Small intestine (tissue), 16 donors: ENCODE measurements at places on chromosomes 2 and 18.

- H3K27me3 ChIP-seq: no peaks in the 10 kb centered on the region
- no peak overlapping the region for H3K27ac ChIP-seq
- H3K4me3 ChIP-seq: no peak overlapping the region
- H3K36me3 ChIP-seq: no peaks in the 10 kb centered on the region
Observed at GRCh38 chr18:36673452-36673851, 155.3 kb downstream of the TPGS2 start.

- no peak for DNase-seq
- H3K4me1 ChIP-seq: no peaks in the 10 kb centered on the region
- no peak overlapping the region for H3K4me3 ChIP-seq
- H3K27me3 ChIP-seq: no peaks in the 10 kb centered on the region
Observed at GRCh38 chr2:25505622-25506021, 163.9 kb upstream of the DNMT3A start.

DNA sequence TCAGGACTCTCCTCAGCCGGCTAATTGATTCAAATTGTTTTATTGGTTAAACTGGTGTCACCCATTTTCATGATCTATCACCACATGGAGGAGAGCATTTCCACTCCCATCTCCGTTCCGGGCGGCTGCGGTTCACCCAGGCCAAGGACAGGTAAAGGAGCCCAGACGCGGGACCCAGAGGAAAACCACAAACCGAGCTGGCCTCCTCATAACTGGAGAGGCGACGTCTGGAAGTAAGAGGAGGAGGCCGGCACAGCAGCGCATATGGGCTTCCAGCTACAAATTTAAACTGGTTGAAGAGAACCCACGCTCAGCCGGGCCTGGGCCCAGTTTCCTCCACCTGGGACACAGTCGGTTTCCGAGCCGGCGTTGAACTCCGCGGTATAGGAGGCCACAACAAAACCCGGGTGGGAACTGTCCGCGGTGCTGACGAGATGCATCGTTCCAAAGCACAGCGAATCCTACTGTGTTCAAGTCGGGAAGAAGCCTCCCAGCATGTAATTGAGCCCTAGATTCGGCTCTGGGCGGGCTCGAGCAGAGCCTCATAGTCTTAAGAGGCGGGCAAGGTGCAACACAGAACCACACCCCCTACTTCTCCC, 3.0 kb upstream of the SKOR2 start:
- peaks cover 79% of the 10 kb centered on the region for H3K27me3 ChIP-seq
- peak; percentile 2 for DNase-seq
- H3K36me3 ChIP-seq: no peaks in the 10 kb centered on the region
- H3K4me1 ChIP-seq: no peaks in the 10 kb centered on the region
- no peak overlapping the region for H3K27ac ChIP-seq
- H3K4me3 ChIP-seq: no peak overlapping the region

- no peaks in the 10 kb centered on the region for H3K4me1 ChIP-seq
- H3K27me3 ChIP-seq: no peaks in the 10 kb centered on the region
- DNase-seq: peak; percentile 18
Observed at GRCh38 chr18:72086421-72086820, 457.7 kb downstream of the CBLN2 start.

DNA sequence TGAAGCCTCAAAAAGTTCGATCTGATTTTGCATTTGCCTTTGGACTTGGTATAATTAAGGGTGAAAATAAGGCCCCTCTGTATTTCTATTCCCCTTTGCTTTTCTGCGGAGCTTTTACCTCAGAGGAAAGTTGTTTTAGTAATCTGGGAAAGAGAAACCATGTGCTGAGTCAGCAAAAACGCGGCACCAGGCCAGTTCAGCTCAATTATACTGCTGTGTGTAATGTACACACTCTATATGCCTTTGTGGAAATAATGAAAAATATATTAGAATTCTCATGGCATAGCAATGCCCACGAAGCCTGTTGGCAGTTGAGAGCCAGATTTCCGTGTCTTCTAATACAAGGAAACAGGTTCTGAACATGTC, 161.9 kb upstream of the SIX2 start:
- no peak overlapping the region for H3K27ac ChIP-seq
- no peak overlapping the region for H3K4me3 ChIP-seq
- H3K4me1 ChIP-seq: no peaks in the 10 kb centered on the region
- peaks cover 57% of the 10 kb centered on the region for H3K27me3 ChIP-seq

GRCh38 chr2:165192729-165193128, 11.1 kb downstream of the SCN3A start:
- H3K27ac ChIP-seq: no peak overlapping the region
- no peak for DNase-seq
- no peaks in the 10 kb centered on the region for H3K27me3 ChIP-seq
- no peaks in the 10 kb centered on the region for H3K4me1 ChIP-seq

DNA sequence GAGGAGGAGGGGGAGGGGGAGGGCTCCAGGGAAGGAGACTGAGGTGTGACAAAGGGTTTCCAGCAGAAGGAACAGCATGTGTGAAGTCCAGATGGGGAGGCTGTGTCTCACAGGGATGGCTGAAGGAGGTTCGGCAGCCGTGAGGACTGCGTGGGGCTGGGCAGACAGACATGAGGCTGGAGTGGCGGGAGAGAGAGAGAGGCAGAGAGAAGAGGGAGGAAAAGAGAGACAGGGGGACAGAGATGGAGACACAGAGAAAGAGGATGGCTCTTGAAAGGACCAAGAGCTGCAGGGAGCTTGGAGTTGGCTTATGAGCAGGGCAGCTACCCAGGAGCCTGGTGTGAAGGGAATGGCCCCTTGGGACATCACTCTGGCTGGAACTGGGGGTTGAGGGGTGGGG, 138.9 kb upstream of the ASB18 start:
- no peak overlapping the region for H3K4me3 ChIP-seq
- H3K27me3 ChIP-seq: peaks cover 2% of the 10 kb centered on the region
- peaks cover 2% of the 10 kb centered on the region for H3K36me3 ChIP-seq
- DNase-seq: no peak
- no peak overlapping the region for H3K27ac ChIP-seq

DNA sequence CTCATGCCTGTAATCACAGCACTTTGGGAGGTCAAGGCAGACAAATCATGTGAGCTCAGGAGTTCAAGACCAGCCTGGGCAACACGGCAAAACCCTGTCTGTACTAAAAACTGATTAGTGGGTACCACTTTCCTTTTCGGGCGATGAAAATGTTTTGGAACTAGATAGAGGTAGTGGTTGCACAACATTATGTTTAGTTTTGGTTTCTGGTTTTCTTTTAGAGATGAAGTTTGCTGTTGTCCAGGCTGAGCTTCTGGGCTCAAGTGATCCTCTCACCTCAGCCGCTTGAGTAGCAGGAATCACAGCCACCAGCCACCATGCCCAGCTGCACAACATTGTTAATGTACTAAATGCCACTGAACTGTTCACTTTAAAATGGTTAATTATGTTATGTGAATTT, 27.6 kb downstream of the AAK1 start:
- peaks cover 17% of the 10 kb centered on the region for H3K4me1 ChIP-seq
- H3K36me3 ChIP-seq: peaks cover 6% of the 10 kb centered on the region
- no peak overlapping the region for H3K4me3 ChIP-seq

DNA sequence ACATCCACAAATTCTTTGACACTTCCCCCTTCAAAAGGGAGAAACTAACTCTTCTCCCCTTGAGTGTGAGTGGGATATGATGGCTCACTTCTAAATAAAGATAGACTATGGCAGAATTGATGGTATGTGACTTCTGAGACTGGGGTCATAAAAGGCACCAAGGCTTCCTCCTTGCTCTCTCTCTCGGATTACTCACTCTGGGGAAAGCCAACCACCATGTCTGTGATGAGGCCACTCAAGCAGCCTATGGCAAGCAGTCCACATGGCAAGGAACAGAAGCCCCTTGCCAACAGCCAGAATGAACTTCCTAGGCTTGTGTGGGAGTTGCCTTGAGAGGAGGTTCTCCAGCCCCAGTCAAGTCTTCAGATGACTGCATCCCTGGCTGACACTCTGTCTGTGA, 43.6 kb downstream of the KIAA2012 start:
- H3K36me3 ChIP-seq: no peaks in the 10 kb centered on the region
- H3K4me3 ChIP-seq: no peak overlapping the region
- H3K4me1 ChIP-seq: no peaks in the 10 kb centered on the region
- no peak overlapping the region for H3K27ac ChIP-seq

DNA sequence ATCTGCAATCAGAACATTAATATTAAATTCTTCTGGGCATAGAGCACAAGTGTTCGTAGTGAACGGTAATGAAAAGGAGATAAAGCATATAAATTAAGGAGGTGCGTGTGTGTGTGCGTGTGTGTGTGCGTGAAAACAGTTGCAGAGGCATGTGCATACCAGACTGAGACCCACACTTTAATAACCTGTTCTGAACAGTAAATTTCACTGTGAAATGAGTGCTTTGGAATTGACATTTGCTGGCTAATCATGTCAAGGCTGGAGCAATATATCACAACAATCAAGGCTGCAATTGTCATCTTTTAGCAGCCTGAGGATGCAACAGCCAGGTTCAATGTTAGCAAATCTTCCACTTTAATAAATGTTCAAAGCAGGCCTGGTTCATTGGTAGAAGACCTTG, 57.9 kb downstream of the DCDC2C start:
- H3K27ac ChIP-seq: no peak overlapping the region
- no peak for DNase-seq
- no peaks in the 10 kb centered on the region for H3K27me3 ChIP-seq
- H3K4me3 ChIP-seq: no peak overlapping the region
- H3K36me3 ChIP-seq: no peaks in the 10 kb centered on the region

GRCh38 chr2:104945866-104946265, 92.0 kb downstream of the POU3F3 start:
- no peak overlapping the region for H3K4me3 ChIP-seq
- H3K36me3 ChIP-seq: no peaks in the 10 kb centered on the region
- DNase-seq: no peak

DNA sequence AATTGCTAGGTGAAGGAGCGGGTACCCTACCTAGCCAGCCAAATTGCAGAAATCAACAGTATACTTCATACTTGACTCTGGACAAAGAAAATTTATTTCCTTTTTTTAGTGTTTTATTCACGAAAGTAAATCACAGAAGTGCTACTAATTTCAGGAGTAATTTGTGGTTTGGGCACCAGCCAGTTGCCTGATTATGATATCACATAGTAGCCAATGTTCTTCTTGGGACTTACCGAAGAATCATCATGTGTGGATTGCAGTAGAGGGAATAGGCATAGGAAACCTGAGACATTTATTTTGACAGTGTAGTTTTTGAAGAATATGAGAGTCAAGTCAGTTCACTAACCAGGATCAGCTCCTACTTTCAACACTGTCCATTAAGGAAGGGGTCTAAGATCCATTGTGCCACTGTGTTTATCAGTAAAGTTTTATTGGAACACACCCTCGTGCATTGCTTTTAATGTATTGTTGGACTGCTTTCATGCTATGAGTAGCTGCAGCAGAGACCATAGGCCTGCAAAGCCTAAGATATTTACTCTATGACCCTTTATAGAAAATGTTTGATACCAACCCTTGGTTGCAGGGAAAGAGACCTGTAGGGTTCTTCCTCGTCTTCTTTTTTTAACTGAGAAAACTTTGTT, 32.1 kb downstream of the TNFRSF11A start:
- H3K4me1 ChIP-seq: no peaks in the 10 kb centered on the region
- H3K36me3 ChIP-seq: peaks cover 9% of the 10 kb centered on the region
- H3K27me3 ChIP-seq: no peaks in the 10 kb centered on the region
- no peak overlapping the region for H3K27ac ChIP-seq
- H3K4me3 ChIP-seq: no peak overlapping the region

GRCh38 chr2:241041589-241042158, 43.3 kb downstream of the SNED1 start:
- no peak overlapping the region for H3K4me3 ChIP-seq
- H3K4me1 ChIP-seq: no peaks in the 10 kb centered on the region
- H3K27me3 ChIP-seq: no peaks in the 10 kb centered on the region
- no peak for DNase-seq
- H3K36me3 ChIP-seq: no peaks in the 10 kb centered on the region

DNA sequence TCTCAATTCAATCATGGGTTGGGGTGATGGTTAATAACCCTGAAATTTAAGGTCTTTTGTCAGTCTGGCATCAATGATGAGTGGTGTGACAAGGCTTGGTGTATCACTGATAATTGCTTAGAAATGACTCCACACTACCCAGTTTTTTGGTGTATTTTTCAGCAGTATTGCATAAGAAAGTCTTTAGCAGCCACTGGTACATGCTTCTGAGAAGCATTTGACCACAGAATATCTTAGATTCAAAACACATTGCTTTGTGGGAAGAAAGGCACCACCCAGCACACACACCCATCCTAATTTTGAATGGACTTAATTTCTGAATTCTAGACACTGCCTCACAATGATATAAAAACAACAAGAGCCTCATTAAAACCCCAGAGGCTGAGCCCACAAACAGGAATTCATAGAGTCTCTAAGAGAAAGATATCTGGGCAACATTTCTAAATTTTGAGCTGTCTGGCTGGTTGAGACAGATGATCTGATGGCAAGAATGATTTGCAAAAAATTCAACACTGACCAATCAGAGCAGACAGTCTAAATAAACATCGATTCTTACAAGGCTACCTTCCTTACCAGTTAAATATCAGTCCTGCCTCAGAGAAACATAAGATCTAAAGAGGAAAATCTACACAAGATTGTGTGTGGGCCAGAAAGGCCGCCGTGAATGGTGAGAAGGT, 114.7 kb upstream of the CYP1B1 start:
- H3K4me3 ChIP-seq: no peak overlapping the region
- no peak overlapping the region for H3K27ac ChIP-seq
- no peaks in the 10 kb centered on the region for H3K36me3 ChIP-seq
- no peaks in the 10 kb centered on the region for H3K27me3 ChIP-seq
- H3K4me1 ChIP-seq: peaks cover 2% of the 10 kb centered on the region

DNA sequence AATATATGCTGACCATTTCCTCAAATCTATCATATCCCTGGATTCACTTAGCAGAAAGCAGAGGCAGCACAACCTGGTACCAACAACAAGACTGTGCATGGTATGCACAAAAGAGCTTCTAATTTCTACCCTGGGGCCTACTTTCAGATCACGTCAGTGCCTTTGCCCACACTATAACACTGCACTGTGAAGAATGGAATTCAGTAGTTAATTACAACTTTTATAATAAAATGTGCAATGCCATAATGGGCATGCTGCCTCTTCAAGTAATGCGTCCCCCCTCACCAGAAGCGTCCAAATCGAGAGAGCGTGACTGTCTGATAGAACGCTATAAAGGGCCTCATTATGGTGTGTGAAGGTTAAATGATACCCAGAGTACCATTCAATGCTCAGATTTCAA, 328.1 kb upstream of the PKDCC start:
- no peak overlapping the region for H3K27ac ChIP-seq
- no peaks in the 10 kb centered on the region for H3K36me3 ChIP-seq
- no peak for DNase-seq
- no peak overlapping the region for H3K4me3 ChIP-seq
- H3K4me1 ChIP-seq: no peaks in the 10 kb centered on the region
